Kidney epithelial cell (primary cell): ENCODE measurements at places on chromosomes 4 and X. TPM values are rescaled to one million over a fixed set of nuclear protein-coding genes. Genes with fewer than 3 reads are reported as not detected.

DNA sequence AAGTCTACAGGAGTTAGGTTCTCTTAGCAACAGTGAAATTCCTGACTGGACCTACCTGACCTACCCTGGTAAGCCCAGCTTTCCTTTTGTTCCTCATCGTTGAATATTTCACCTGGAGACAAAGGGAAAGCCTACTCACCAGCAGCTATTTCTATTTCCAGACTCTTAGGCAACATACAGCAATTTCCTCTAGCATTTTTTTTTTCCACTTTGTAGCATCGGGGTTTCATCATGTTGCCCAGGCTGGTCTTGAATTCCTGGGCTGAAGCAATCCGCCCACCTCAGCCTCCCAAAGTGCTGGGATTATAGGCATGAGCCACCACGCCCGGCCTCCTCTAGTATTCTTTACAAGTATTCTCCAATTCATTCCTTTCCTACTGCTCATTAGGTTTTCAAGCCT is 6.8 kb upstream of the S100G start:
- DNase-seq: no peak

EDA2R gene
- 12.6 and 14.2 TPM in 2 replicates for total RNA-seq

NUP62CL gene
- total RNA-seq: 1.6 and 1.8 TPM in 2 replicates

VEGFD gene
- not detected in 2 replicates for total RNA-seq

DNA sequence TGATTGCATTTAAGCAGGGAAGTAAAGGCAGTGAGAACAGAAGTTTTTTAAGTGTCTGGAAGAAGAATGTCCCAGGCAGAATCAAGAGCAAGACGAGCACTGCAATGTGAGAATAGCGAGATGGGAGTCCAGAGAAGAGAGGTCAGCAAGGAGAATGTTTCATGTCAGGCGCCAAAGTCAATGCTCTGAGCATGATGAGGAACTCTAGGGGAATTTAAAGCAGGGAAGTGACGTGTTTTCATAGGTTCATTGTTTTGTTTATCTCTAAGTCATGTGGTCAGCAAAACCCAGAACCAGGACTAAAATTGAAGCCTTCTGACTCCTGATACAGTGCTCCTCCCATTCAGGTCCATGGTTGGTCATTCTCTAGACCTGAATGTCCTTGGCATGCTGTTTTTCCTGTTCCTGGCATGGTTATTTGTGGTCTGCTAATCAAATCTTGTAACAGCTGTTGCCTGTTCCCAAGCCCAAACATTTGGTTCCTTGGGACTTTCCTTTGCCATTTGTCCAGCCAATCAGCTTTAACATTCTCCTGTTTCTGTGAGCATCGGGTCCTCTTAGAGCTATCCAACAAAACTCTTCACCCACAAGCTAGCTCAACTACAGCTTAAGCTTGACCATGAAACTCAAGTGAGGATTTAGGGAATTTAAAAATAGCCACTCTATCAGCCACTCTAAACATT is 37.7 kb downstream of the PTCHD1 start:
- DNase-seq: no peak

DNA sequence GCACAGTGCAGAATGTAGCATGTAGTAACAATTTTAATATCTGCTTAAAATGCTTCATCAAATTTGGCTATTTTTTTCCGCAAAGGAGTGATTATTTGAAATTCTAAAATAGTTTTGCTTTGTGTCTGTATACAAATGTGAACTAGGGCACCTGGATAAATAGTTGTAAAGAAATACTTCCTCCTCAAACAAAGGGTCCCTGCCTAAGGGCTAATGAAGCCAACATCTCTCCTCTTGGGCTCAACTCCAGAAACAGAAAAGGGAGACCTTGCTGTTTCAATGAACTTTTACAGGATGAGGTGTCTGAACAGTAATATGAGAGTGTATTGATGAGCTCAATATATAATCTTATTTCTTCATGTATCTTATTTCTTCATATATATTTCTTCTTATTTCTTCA is 30.8 kb upstream of the SCOC start:
- no peak for DNase-seq

DUSP9 gene
- total RNA-seq: 3.2 and 4.1 TPM in 2 replicates

AREG gene
- 95.3 and 98.0 TPM in 2 replicates for total RNA-seq

DNA sequence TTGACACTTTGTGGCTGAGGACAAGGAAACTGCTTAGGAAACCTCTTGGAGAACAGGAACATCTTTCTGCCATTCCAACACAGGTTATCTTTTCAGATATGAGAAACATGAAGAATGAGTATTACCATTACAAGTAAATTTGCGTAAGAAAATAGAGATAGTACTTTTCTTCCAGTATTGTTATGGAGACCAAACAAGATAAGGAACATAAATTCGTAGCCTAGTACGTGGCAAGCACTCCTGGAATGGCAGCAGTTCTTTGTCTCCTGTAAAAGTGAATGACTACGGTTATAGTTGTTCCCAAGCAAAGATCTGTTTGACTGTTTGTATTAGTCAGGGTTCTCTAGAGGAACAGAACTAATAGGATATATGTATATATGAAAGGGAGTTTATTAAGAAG is 843.1 kb downstream of the STIM2 start:
- no peak for DNase-seq
